HS-5 (cell line): ENCODE measurements at places on chromosomes 1 and 21.

DNA sequence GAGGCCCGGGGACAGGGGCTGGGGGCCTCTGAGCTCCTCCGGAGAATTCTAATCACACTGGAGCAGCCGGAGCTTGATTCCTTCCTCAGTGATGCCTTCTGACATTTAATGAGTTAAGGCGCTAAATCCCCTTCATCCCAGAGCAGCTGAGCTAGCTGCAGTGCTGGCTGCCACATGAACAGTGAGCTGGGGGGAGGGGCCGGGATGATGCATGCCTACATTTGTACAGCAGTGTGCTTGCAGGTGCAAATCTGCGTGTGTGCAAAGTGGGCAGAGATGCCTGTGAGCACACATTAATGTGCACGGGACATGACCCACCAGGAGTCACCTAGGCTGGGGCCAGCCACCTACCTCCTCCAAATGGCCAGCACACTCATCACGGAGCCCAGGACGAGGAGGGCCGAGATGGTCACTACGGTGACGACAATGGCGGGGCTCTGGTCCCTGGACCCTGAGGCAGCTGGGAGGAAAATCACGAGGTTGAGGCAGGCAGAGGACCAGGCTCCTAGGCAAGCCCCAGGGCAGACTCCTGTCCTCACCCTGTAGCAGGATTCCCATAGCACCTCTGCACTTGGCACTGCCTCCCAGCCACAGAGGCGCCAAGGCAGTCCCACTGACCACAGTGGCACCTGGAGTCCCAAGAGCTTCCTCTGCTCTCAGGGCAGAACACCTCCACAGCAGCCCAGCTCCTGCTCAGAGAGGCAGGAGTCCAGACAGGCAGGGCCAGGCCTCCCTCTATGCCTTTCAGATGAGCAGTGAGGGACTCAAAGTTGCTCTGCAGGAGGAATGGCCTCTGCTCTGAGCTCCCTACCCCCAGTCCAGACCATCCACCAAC lies 34.7 kb downstream of the CDCA8 start:
- DNase-seq = no peak

- DNase-seq = no peak
Measured at GRCh38 chr1:193068013-193068412, 8.6 kb downstream of the RO60 start.

GRCh38 chr1:118338936-118339335 lies 153.9 kb upstream of the SPAG17 start:
- DNase-seq = no peak

DNA sequence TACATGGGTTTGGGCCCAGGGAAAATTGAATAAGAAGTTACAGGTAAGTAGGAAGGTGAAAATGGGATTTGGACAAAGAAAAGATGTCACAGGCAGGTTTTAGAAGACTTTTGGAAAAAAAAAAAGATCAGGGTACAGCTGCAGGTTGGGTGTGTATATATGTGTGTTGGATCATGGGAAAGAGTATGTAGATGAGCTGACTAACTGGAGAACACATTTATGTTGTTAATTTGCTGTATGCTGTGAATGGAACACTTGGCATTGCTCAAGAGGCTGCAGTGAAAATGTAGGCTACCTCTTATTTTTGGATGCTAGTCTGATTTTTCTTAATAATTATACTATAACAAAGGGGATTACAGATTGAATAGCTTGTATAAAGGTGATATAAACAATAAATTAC lies 577.7 kb upstream of the USP24 start:
- DNase-seq = no peak

DNA sequence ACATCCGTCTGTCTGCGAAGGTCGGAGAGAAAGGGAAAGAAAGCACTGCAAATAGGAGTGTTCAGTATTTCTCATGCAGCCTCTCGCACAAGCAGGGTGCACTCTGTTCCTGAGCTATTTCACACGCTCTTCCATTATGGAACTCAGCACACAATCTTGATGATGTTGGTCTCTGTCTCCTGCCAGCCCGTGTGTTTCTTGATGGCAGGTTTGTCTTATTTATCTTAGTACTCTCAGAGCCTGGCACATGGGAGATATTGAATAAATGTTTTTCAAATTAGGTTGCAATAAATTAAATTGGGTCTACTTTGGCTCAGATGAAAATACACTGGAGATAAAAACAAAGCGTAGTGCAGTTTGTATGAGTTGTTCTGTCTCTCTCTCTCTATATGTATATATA lies 134.9 kb upstream of the ETS2 start:
- no peak for DNase-seq

DNA sequence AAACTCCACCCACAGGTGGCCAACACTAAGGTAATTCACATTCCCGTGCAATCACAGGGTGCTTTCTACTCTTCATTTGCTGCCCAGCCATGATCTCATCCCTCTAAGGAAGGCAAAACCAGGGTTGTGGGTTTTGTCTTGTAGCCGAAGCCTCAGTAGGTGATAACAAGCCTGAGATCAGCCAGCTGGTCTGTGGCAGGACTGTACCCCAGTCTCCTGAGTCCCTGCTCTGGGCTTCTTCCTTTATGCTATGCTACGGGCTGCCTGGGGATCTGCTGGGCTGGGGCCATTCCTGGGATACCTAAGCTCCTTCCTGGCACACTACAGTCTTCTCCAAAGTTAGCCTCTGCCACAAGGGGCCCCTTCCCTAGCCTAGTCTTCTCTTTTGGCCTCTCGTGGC lies 9.8 kb downstream of the PPFIA4 start:
- no peak for DNase-seq

GRCh38 chr1:69733061-69733460 lies 165.3 kb downstream of the LRRC7 start:
- DNase-seq = no peak

DNA sequence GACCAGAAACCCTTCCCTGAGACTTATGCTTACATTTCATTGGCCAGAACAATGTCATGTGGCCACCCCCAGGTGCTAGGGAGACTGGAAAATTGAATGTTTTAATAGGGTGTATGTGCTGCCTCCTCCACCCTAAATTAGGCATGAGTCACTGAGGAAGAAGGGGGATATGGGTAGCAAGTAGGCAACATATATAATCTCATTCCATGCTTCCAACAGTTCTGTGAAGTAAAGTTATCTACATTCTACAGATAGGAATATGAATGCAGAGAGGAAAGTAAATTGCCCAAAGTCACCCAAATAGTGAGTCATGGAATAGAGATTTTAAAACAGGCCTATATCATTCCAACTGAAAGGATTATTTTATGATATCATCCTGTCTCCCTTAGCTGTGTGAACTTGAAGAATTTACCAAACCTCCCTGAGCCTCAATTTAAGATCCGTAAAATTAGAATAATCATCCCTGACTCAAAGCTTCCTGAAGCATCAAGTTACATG lies 168.6 kb upstream of the FGGY start:
- DNase-seq = no peak

GRCh38 chr1:25473653-25474225 lies 43.0 kb downstream of the MACO1 start:
- DNase-seq = no peak

DNA sequence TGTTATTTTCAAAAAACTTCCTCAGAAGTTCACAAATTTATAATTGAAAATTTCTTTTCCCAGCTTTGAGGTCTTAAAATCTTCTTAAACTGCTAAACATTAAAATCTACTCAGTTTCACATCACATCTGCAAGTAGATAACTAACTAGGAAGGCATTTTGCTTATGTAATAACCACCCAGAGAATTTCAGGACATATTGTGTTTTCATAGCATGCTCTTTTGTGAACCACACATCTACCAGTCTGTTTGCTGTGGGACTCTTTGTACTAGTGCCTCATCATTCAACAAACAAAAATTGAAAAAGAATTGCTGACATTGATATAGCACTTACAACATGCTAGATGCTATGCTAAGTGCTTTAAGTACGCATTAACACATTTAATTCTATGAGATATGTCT lies 31.6 kb upstream of the C1orf146 start:
- DNase-seq = peak; percentile 13

DNA sequence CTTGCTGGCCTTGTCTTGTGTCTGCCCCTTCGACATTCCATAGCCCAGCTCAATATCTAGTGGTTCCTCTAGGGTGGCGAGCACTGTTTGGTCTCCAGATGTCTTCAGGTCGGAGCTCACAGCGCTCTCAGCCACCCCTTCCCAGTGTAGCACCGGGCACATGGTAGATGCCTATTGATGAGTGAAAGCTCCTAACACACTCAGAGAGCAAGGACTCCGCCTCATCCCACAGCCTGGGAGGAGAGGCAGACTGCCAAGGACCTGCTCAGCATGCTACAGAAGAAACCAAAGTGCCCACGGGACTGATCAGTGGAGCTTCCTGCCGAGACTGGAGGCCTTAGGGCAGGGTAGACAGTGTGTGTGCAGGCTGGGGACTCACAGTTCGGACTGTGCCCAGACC lies 10.9 kb downstream of the PCSK9 start:
- DNase-seq = no peak

DNA sequence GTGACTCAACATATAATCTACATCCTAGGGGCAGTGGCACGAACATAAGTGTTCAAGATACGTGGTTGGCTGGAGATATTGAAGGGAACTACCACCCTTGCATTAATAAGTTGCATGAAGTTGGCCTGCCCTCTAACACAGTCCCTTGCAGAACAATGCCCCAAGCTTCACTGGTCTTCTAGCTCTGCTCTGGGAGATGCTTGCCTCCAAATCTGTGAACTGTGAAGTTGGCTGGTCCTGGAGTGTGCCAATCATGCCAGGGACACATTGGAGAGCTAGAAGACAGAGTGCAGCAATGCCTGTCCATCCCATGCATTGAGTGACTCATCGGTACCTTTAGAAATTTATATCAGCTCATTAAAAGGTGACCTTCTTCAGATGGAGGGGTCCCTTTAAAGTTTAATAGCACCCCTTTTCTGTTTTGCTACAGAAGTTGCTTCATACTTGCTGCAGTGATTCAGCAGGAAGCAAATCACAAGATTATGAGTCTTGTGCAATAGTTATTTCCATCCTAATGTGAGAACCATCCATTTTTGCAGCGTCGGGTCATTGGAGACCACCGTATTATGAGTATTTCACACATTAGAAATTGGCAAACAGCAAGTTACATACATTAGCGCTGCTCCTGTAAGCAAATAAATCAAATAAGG lies 55.2 kb upstream of the KAZN start:
- no peak for DNase-seq

GRCh38 chr1:206490771-206491405 lies 16.4 kb upstream of the RASSF5 start:
- no peak for DNase-seq

DNA sequence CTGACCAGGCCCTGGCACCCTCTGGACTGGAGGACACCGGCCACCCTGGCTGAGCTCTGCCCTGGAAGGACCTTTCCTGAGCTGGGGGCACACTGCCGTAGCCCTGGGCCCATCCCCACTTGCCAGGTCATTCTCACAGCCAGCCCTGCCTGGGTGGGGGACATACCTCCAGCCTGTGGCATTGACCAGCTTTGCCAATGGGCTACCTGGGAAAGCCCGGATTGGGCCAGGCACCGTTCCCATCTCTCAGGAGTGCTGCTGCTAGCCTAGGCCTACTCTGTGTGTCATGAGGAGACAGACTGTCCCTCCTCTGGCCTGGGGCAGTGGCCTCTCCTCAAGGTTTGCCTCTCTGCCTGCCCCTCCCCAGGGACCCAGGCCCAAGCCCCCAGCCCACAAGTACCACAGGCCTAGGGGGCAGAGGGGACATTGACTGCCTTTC lies 40.0 kb downstream of the COQ8A start:
- no peak for DNase-seq

- no peak for DNase-seq
Measured at GRCh38 chr1:84259376-84259775, 42.1 kb upstream of the SAMD13 start.

- DNase-seq = no peak
Measured at GRCh38 chr1:245879091-245879490, 628.0 kb downstream of the SMYD3 start.

DNA sequence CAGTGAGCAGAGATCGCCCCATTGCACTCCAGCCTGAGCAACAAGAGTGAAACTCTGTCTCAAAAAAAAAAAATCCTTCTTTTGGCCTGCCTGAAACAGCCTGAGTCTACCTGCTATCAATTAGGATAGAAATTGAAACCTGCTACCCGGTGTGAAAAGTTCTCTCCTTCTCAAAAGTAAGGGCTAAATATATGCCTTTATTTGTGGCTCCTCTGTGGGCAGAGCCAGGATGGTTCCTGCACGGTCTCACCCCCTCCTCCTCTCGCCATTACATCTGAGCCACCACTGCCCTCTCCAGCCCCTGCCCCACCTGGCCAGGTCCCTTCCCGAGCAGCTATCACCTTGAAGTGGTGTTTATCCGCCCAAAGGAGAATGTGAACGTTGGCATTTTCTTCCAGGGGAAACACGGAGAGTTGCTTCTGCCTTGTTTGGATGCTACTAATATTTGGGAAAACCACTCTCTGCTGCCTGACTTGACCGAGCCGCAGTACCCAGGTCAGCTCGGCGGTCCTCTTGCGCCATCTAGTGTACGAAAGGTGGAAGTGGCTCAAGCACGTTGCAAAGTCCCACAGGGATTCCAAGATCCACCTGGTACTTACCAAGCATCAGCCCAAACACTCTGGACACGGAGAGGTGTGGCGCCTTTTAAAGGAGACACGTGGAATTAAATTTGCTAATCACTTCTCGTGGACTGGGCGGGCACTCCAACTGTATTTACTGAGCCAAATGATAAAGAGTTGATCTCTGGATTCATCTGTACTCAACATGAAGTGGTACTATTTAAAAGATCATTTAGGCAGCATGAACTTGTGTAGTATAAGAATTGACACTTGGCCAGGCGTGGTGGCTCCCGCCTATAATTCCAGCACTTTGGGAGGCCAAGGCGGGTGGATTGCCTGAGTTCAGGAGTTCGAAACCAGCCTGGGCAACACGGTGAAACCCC lies 31.9 kb downstream of the SETD4 start:
- peak; percentile 54 for DNase-seq

DNA sequence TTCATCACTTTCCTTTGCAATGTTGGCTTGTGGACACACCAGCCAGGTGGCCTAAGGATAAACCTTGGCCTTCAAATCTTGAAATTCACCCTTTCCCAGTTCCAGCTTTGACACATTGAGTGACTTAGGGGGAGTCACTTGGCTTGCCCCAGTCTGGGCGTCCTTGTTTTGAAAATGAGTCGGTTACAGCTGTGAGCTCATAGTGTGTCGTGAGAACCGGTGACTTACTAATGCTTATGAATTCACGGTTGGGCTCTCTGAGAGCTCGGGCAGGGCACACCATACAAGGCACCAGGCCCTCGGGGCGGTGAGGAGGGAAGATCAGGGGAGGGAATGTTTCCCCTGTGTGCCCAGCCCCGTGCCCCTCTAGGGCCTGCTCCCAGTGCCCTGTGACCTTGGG lies 126.9 kb upstream of the TMPRSS2 start:
- DNase-seq = no peak
